ENCODE measurements at places on chromosomes 16 and 17.

- no peak for DNase-seq
Observed at GRCh38 chr17:77085926-77086432, 54.8 kb upstream of the SEC14L1 start.

- no peak for DNase-seq
Observed at GRCh38 chr17:66678061-66678460, 156.9 kb upstream of the CACNG5 start.

GRCh38 chr16:24138575-24138974 lies 117.6 kb upstream of the CACNG3 start:
- no peak for DNase-seq

DNA sequence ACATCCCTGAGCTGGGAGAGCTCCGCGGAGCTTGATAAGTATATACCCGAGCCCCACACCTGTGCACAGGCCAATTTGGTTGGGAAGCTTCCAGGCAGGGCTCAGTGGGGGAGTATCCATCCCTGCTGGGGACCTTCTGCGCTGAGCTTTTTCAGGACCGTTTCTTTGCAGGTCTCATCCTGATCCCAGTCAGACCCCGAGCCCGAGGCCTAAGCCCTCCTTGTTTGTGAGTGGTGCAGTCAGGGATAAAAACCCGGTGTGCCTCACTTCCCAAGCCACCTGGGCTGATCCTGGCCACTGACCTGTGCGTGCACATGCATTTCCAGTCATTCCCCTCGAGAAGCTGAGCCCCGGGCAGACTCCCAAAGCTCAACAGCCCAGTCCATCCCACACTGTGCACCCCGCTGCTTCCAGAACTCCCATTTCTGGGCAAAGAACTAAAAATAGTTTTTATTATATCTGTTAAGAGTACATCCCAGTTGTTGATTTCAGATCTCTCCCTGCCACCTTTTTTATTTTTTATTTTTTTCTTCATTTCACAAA lies 27.3 kb upstream of the NAT9 start:
- DNase-seq = no peak

GRCh38 chr17:56141046-56141839 lies 12.0 kb upstream of the ANKFN1 start:
- no peak for DNase-seq

GRCh38 chr17:32658470-32659418 lies 172.0 kb downstream of the CDK5R1 start:
- no peak for DNase-seq

DNA sequence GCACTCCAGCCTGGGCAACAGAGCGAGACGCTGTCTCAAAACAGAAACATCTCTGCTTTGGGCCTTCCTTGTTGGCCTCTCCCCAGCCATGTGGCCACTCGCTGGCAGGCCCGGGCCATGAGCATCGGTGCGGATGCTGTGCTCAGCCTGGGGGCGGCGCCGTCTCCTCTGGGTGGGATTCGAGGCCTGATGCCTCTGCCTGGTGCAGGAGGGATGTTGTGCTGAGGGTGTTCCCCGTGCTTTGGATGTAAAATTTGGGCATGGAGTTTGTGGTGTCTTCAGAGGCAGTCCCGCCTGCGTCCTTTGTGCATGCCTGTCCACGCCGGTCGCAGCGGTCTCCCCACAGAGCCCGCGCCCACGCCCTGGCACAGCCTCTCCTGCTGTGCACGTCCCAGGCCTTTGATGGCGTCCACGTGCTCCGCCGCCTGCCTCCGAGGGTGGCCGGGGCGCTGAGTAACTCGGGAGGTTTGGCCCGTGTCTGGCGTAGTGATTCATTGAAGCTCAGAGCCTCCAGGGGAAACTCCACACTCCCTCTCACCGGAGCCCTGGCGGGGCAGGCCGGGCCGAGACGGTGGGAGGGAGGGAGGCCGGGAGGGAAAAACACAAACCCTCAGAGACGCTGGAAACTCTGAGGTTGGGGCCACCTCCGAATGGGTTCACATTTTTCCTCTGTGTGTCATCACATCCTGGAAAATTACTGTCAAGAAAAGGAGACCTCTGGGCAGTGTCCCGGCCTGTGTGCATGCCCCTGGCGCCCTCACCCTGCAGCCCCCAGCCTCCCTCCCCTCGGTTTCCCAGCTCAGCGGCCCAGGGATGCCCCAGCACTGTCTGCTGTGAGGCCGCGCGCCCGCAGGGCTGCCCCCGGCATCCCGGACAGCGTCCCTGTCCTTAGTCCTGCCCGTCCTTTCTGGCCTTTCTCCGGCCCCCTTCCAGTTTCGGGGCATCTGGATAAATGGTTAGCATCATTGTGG lies 19.0 kb downstream of the CENPX start:
- no peak for DNase-seq

DNA sequence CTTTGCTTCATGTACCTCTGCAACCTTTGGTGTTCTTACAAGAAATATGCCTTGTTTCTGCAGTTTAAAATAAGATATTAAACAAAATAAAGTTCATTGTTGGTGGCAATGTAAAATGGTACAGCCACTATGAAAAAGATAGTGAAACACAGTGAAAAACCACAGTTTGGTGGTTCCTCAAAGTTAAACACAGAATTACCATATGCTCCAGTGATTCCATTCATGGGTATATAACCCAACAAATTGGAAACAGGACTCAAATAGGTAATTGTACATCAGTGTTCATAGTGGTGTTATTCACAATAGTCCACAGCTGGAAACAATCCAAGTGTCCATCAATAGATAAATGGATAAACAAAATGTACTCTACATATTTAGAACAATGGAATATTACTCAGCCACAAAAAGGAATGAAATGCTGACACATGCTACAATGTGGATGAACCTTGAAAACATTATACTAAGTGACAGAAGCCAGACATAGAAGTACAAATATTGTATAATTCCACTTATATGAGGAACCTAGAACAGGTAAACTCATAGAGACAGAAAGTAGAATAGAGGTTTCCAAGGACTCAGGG lies 49.2 kb downstream of the CUEDC1 start:
- DNase-seq = no peak

DNA sequence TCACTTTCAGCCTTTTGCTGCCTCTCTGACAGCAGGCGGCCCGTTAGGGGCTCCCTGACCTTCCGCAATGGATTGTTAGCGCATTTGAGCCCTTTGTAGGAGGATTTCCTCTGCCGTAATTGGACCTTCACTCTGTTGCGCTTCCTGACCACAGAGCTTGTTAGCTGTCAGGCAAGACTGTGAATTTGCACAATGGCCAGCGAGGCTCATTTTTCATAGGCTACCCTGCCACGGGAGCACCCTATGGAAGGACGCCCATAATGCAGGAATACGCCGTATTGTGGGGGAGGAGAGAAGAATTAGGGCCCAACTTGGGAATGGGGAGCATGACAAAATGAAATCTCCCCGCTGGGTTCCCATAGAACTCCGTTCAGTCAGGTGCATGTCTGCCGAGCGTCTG lies 205.2 kb upstream of the NLRP1 start:
- no peak for DNase-seq

Data from stimulated activated CD8-positive, alpha-beta memory T cell treated with anti-CD3 and anti-CD28 coated beads, Interleukin-2, amount 100 ng/mL, for 48 hours (primary cell).